A673 (cell line): ENCODE measurements at places on chromosomes 2 and 18. TPM values are rescaled to one million over a fixed set of nuclear protein-coding genes. Genes with fewer than 3 reads are reported as not detected.

DNA sequence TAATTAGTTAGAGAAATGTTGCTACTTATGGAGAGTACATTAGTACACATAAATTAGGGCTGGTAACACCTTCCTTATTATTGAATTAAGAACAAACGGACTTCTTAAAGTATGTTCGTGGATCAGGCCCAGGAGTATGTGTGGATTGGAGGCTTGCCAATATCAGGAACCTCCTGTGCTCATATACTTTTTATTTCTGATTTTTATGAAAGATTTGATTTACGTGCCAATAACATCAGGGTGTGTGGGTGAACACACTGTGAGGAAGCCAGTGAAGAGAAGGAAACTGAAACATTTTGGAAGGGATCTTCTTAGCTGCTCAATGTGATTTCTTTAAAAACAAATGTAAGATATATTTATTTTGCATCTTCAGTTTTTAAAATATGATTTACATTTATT is 113.0 kb downstream of the EFEMP1 start:
- no peak for DNase-seq

DNA sequence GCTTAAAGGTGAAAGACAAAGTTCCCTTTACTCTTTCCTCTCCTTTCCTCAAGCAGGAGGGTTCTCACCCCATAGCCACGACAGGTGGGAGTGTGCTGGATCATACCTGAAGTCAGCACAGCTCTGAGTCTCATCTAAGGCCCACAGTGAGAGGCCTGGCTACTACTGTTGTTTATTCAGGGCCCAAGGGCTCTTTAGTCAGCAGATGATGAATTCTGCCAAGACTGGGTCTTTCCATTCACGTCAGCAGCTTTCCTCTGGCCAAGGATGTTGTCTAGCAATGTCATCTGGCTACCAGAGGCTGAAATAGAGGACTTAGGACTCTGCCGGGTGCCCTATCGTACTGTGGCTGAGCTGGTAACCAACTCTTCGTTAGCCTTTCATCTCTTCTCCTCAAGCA is 308.4 kb upstream of the THUMPD2 start:
- no peak for DNase-seq

DNA sequence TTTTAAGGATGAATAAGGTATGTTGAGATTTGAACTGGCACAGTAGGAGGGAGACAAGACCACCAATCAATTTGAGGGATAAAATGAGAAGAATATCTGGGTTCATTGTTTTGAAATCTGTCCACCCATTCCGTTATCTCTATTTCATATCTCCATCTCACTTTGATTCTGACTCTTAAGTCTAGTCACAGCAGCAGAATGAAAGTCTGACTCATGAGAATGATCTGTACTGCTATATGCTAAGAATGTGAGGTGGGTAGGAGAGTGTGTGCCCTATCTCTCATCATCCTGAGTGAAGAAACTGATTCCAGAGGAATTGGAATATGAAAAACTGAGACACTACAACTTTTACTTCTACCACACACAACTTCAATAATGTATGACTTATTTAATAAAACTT is 1994.5 kb upstream of the PIK3C3 start:
- DNase-seq = no peak

DNA sequence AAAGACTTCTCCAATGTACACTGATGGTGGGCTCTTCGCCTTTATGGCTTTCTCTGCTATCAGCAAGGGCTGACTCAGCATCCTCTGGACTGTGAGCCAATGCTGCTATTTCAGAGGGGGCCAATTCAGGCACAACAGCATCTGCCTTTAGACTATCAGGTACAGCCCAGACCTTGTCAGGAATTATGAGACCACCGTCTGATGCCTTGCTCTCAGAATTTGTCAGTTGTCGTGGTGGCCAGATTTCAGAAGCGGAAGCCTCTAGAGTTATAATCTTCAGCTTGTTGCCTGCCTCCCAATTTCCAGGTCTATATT is 92.7 kb downstream of the ALPK2 start:
- DNase-seq = no peak

ZNF396 gene
- 0.84 and 0.94 TPM in 2 replicates for total RNA-seq

DNA sequence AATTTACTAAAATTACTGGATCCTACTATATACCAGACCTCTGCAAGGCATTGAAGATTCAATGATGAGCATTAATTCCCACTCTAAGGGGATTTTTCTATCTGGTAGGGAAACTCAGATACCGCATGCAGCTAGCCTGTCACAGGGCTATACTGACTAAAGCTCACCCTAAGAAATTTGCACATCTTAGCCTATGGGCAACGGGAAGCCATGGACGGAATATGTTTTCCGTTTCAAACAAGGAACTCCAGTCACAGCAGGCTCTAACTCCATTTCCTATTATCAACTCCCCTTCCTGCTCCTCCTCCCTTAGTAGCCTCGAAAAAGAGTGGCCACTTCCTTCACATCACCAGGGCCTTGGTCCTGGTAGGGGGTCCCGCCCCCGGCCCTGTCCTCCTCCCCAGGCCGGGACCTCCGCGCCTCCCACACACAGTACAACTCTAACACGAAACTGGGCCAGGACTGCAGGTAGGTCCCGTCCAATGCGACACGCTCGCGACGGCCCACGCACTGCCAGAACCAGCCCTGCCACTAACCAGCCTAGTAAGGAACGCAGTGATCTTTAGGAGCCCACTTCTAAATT is 659 bp upstream of the COX5B start:
- no peak for DNase-seq

GRCh38 chr2:126858013-126858412 is 40.7 kb upstream of the TEX51 start:
- DNase-seq = no peak
